ENCODE measurements at places on chromosomes 2 and 18.

- no peak for DNase-seq
These were observed 11.6 kb downstream of the CROCC2 start for GRCh38 chr2:240917684-240918257.

GRCh38 chr2:110979471-110980338 is 141.0 kb upstream of the BCL2L11 start:
- no peak for DNase-seq

DNA sequence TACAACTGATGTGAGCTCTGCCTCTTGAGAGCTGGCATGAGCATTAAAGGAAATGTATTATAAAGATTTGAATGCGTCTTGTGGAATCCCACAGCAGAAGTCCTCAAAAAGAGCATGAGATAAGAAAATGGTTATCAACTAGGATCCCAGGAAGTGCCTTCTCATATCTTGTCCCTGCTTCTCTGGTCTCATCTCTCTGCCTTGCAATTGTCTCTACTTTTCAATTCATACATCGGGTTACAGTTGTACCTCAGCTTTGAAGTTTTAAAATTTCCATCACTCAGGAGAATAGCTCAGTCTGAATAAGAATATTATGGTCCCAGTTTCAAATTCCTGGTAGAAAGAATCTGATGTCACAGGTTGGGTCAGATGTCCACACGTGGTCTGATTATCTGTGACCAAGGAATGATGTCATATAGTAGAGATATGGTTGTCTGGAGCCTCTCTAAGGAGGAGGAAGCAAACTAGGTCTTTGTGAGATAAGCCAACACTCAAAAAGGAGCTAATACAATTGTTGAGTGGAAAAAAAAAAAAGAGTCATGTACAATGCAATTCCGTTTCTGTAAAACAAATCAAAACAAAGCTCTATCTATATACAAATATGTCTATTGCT is 21.7 kb upstream of the CCDC88A start:
- no peak for DNase-seq

DNA sequence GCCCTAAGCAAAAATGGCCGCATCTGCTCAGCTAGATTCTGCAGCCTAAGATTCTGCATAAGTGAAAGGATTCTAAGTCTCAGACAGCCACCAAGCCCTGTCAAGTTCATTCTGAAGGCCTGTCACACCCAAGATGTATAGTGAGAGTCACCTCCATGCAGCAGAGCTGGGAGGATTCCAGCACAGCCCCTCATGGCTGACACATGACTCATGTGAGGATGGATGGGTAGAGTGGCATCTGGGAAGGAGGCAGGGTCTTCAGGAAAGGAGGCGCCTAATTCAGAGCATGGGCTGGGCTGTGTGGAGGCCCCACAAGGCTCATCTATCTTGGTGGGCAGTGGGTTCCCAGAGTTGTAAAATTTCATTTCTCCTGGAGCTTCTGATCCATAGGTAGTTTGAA is 41.5 kb upstream of the ZBTB7C start:
- DNase-seq, result no peak

GRCh38 chr2:19542796-19543662 is 184.6 kb upstream of the OSR1 start:
- no peak for DNase-seq

DNA sequence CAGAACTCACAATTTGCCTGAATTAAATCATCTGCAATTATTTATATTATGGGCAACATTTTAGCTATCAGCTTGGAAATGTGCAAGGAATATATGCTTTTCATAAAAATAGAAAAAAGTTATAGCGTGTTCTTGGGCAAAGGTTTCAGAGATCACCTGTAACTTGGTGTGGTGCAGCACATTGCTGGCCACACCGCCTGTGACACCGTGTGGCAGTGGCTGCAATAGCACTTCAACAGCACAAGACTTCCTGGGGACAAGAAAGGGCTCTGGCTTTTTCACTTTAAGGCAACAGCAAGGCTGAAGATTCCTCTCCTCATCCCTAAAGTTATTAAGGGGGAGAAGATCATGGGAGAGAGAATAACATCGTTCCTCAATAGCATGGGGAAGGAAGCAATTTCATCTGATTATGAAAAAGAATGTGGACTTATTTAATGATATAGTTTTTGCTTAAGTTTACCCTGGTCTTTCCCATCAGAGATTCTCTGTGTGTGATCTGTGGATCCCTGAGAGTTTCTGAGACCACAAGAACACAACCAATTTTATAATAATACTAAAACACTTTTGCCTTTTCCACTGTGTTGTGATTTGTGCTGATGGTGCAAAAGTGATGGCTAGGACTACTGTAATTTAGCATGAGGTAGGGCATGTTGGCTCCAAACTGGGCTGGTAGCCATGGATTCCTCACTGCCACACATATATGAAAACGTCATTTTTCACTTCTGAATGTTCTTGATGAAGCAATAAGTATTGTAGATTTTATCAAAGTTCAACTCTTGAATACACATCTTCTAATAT is 15.0 kb upstream of the SERPINB3 start:
- DNase-seq, result no peak

- no peak for DNase-seq
These were observed 45.2 kb upstream of the SULT1C3 start for GRCh38 chr2:108194409-108195132.

DNA sequence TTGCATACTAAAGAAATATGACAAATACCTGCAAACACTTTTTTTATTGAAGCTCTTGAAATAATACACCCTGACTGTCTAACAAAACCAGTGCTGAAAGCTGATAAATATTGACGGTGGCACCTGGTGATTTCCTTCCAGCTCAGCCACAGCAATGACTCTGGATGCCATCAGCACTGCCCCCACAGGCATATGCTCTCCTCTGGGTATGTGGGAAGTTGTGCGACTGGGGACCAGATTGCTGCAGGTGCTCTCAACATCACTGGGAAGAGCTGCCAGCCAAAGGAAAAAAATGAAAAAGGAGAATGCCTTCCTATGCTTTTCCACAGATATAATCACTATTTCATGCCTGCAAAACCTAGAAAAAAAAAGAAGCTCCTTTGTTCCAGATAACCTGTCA is 141.5 kb downstream of the PIGN start:
- no peak for DNase-seq

- DNase-seq, result no peak
These were observed 26.2 kb downstream of the TFPI start for GRCh38 chr2:187528042-187528441.

GRCh38 chr2:70627211-70627898 is 73.7 kb upstream of the TGFA start:
- no peak for DNase-seq

- DNase-seq, result no peak
These were observed 21.0 kb upstream of the HES6 start for GRCh38 chr2:238260883-238261282.

DNA sequence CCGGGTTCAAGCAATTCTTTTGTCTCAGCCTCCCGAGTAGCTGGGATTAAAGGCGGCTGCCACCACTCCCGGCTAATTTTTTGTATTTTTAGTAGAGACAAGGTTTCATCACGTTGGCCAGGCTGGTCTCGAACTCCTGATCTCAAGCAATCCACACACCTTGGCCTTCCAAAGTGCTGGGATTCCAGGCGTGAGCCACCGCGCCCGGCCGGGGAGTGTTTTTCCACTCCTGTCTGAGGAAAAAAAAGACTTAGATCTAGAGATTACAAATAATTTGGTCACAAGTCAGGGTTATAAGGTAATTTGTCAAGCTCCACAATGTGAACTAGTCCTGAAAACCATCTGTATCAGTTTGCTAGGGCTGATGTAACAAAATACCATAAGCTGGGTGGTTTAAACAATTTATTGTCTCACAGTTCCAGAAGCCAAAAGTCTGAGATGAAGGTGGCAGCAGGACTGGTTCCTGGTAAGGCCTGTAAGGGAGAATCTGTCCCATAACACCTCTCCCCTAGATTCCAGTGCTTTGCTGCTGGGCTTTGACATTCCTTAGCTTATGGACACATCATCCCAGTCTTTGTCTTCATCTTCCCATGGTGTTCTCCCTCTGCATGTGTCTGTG is 40.7 kb upstream of the SP3 start:
- no peak for DNase-seq

DNA sequence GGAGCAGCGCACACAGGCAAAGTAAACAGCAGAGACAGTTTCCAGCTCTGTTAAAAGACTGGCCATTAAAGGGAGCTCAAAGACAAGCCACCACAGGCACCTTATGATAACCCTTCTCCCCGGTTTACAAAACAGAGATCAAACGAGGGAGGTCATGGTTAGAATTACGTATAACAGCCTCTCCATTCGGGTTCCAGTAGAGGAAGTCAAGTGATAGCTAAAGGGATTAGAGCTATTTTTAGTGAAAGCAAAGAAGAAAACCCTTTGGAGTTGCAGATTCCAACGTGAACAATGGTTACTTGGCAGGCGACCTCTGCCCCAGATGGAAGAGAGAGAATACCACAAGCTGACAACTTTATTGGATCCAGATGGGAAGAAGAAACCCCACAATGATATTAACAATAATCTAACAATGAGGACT is 31.2 kb upstream of the EDAR start:
- no peak for DNase-seq

DNA sequence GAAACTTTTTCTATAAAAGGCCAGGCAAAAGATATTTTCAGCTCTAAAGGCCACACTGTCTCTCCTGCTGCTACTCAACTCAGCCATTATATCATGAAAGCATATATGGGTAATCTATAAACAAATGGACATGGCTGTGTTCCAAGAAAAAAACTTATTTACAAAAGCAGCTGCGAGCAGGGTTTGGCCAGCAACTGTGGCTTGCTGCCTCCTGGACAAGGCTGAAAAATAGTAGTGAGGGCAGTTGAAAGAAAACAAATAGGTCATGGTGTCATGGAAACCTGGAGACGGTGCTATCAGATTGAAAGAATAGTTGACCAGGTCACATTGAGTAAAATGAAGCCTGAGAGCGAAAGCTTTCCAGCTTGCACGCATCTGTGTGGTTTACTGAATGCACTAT is 89.2 kb upstream of the LRATD1 start:
- DNase-seq, result no peak

- DNase-seq, result no peak
These were observed 784.8 kb upstream of the CDH2 start for GRCh38 chr18:28961669-28962228.

DNA sequence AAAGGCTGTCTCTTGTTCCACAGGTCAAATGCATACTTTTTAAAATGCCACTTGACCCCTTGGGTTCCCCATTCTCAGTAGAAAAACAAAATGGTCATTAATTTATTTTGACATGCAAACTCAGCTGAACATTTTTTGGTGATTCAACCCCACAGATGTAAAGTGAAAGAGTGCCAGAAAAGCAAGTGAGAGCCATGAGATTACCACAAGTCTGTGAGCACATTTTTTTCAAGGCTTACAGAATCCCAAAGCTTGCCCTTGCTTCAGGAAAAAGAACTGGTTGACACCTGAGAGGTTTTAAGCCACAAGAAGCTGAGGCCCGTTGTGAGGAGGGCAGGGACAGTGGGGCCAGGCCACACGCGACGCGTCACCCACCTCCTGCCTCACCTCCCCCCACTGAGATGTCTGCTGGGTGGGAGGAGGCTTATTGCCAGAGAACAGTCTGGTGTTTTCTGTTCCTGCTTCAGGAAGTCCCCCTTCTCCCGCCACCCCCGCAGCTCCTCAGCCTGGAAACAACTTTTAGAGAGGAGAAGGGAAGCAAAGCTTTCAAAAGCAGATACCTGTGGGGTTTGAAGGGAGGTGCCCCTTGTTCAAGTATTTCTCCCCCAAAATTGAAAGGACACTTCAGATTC is 70.4 kb upstream of the CYP1B1 start:
- peak; percentile 1 for DNase-seq

GRCh38 chr18:67410075-67411070 is 106.1 kb downstream of the DSEL start:
- no peak for DNase-seq

DNA sequence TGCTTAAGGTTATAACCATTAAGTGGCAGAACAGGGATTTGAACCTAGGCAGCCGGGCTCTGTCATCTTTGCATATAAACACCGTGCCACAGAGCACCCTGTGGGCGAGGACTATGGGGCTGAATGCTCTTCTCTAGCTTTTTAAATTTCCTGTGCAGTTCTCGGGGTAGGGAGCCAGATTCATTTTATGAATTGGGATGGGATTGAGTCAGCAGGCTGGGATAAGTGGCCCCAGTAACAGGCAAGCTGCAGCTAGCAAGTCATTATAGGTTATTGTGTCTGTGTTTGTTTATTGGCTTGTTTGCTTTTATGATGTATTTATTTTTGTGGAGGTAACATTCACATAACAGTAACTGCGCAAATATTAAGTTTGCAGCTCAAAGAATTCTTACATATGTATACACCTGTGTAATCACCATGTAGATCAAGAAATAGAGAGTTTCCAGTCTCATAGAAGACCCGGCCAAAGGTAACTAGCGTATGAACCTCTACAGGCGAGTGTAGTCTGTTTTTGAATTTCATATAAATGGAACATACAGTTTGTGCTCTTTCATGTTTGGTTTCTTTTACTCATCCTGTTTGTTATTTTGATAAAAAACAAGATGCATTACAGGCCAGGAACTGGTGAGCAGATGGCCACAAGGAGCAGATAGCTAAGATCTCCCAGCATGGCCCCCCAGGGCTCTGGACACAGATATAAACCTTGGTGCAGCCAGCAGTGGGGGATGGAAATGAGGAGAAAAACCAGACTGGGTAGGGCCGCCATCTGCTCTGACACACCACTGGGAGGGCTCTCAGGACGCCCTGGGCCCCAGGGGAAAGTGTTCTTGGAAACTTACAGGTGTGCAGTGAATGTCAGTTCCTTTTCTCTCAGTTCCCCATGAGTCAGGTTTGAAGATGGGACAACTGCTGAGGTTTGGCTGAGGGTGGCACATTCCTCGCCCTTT is 49.2 kb upstream of the GPR155 start:
- no peak for DNase-seq

GRCh38 chr2:199055336-199055735 is 402.4 kb downstream of the SATB2 start:
- no peak for DNase-seq

DNA sequence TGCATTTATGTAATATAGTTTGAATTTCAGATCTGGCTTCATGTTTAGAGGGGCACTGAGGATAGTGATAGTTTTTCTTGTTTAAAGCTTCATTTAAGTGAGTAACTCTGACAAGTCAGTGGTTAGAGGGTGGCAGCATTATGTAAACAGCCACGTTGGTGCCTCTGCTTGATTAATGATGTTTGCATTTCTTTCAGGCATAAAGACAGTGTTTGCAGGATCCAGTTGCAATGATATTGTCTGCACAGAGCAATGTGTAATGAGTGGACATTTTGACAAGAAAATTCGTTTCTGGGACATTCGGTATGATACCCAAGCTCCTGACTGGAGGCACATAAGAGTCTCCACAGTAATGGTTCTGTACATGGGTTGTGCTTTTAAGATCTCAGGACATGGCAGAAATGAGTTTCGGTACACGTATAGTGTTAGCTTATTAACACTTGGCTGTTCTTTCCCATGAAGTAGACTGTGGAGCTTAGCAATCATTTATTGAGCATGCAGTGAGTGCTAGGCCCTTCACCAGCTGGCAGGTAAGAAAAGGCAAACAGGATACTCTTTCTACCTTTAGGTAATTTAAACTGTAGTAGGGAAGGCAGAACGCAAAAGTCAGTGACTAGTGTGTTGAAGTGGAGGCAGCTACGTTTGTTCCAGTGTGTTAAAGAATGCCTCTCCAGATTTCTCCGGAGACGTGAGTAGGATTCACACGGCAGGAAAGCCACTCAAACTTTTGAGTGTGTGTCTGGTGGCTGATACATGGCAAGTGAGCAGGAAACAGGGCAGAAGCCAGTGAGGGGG is 17.4 kb upstream of the SAG start:
- no peak for DNase-seq

GRCh38 chr2:7604456-7604855 is 687.2 kb downstream of the RNF144A start:
- no peak for DNase-seq

All from stimulated activated CD4-positive, alpha-beta T cell treated with anti-CD3 and anti-CD28 coated beads, Interleukin-12 subunit alpha, Interleukin-12 subunit beta, amount 100 ng/mL, for 24 hours (primary cell).